ENCODE measurements at places on chromosomes 2 and 18.

DNA sequence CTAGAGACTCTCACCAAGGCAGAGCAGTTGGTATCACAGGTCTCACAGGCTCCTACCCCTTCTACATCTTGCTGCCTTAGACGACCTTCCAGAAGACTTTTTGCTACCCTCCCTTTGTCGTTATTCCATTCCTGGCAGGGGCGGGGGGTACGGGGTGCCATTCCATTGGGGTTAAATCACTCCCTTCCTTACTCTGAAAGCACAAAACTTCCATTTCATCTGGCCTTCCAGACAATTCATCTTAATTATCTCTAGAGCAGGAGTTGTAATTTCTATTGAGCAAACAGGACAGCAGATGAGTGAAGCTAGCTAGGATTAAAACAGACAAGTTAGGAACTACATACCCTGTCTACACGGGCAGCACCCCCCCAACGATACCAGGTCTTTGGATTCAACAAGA, 276.2 kb upstream of the TANK start:
- no peak for DNase-seq

DNA sequence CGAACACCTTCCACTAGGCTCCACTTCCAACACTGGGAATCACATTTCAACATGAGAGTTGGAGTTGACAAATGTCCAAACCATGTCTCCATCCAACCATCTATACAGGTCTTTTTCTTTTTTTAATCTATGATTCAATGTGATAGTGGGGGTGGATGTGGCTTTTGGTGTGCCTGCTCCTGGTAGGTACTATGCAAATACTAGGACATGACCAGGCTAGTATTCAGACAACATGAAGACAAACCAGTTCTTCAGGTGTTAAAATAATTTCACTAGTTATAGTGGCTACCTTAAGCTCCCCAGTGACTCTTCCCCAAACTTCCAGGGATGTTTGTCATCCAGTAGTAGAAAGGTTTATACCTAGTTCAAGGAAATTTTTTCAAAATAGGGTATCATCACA, 387.5 kb downstream of the CDH2 start:
- no peak for DNase-seq

DNA sequence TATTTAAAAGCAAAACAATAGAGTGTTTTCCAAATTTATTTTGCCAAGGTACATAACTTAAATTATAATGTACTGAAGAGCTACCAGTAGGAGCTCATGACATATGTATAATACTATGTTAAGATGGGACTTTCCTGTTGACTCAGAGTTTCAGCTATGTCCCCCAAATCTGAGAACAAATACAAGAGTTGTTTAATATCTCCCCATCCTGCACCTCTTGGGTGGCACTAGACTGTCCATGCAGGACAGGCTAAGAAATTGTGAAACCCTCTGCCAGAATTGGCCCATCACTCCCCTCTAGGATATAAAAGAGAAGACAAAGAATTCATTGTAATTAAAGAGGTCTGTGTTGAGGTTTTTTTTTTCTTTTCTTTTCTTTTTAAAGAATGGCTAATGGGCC, 21.7 kb upstream of the CTAGE1 start:
- DNase-seq: no peak

GRCh38 chr2:221423210-221423804, 148.8 kb downstream of the EPHA4 start:
- DNase-seq: no peak

DNA sequence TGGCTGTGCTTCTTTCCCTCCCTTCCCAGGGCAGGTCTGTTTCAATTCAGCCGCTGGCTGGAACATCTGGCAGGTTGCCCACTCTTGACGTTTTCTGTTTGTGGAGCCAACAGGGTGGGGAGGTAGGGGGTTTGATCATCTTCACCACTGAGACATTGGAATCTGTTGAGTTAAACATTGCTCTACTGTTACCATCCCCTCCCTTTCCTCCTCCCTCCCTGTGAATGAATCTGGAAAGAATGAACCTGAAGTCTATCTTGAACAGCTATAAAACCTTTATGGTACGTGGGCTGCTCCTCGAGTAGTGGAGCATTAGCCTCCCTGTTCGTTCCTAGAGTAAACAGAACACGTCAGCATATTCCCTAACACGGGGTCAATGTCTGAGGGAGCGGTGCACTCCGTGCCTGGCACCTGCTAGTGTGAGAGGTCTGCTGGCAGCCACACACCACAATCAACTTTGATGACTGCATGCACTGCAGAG, 249.9 kb upstream of the RBBP8 start:
- peak; percentile 24 for DNase-seq

DNA sequence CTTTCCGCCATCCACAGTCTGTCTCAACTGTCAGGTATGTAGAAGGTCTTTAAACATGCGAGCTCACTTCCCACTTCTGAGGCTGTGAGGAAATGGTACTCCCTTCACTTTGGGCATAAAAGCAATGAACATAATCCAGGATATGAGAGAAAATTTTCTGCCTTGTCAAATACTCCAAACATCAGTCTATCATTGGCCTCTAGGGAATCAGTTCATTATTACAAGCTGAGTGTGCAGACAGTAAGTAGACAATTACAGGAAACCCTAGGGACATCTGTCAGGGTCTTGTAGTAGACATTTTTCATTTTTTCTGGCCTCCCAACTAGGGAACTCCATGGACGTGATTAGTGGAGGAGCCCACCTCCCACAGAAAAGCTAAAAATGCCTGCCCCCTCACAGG, 13.6 kb upstream of the APCDD1 start:
- DNase-seq: no peak

DNA sequence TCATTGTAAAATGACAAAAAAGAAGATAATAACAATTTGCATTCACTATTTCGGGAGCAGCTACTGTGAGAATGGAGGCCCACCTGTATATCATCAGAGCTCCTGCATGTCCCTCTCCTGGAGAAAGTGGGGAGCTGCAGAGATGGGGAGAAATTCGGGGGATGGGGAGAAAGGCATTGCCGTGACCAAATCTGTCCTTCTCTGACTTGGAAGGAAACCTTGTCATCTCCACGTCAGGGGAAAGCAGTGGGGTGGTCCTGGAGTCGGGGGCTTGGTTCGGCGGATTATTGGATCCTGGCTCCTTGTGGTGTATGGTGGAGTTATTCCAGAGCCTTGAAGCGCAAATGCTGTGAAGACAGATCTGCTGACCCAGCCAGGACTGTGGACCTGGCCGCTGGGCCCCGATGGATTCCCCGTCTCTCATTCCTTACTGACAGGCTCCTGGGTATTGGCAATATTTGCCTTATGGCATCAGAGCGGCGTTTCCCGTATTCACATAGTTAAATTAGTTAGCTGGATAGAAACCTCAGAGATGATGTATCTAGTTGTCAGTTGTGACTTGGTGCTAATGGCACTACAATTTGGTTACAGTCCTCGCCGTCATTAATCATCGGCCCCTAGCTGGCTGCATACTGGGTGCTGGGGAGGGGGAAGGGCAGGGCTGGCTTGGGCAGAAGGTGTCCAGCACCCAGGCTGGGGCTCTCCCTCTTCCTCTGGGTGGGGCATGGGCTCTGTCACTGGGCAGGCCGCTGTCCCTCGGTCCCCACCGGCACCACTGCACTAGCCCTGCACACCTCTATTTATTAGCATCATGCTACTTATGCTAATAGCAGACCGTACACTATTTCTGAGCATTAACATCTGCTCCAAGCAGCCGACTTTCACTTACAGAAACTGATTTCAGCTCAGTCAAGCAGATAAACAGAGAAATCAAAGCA, 31.7 kb downstream of the CELF4 start:
- DNase-seq: no peak

Data from AG08395 (cell line).